ENCODE measurements at places on chromosomes 3 and 15.

- no peak for DNase-seq
Observed at GRCh38 chr15:59229453-59229852, 22.8 kb downstream of the LDHAL6B start.

GRCh38 chr3:150346981-150347863 lies 60.9 kb upstream of the TSC22D2 start:
- peak; percentile 70 for DNase-seq

DNA sequence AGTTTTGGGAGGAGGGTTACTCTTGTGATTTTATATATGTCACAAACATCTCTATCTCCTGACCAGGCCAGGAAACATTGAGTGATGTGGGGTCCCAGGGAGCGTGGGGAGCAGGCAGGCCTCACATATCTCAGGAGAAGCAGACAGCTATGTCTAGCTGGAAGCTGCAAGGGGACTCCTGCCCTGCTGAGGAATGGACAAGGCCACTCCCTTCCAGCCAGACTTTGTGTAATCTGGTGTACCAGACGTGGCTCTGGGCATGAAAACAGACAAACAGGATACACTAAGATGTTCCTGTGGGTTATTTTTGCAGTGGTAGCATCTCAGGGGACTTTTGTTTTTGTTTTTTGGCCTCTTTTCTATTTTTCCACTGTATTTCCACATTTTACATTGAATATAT lies 23.2 kb downstream of the CYP8B1 start:
- DNase-seq = no peak

DNA sequence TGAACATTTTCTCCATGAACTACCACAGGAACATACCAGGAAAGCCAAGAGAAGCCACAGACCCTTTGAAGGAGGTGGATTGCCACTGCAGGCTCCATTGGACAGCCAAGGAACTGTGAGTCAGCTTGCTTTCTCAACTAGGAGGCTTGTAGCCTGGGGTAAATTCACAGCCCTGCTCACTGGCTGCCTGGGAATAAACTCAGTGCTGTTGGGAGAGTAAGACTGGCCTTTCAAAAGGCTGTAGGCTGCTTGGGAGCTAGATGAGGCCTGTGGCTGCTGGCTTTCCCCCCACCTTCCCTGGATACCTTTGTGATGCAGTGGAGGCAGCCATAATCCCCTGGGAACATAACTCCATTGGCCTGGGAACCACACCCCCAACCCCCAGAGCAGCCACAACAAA lies 223.5 kb upstream of the RBMS3 start:
- DNase-seq = peak; percentile 89

- no peak for DNase-seq
Observed at GRCh38 chr15:39438799-39439592, 141.9 kb upstream of the THBS1 start.

DNA sequence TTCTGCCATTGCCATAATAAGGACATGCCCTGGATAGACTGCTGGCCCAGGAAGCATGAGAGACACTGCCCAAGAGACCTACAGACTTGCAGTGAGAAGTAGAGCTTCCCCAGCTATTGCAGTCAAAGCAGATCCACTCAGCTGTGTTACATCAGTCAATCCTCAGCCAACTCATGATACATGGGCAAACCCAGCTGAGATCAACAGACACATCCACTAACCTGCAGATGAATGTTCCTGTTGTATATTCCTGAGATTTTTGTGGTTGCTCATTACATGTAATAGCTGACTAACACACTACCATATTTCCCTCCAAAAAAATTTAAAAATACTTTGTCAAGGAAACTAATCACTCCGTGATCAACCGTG lies 68.6 kb downstream of the DCLK3 start:
- DNase-seq = peak; percentile 77

DNA sequence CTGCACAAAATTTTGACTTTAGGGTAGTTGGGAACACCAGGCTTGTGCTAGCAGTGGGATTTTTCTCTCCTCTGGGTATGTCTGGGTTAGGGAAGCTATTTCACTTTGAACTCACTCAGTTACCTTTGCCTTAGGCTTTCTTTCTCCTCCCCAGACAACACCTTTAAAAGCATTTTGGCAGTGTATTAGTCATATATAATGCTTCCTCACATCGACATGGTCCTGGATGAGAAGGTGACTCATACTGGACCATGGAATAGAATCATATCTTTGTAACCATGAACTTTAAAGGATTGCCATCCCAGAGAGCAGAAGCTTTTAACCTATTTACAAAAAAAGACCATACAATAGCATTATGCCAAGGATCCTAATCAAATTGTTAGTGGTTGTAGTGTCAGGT lies 2.7 kb downstream of the RYR3 start:
- no peak for DNase-seq

DNA sequence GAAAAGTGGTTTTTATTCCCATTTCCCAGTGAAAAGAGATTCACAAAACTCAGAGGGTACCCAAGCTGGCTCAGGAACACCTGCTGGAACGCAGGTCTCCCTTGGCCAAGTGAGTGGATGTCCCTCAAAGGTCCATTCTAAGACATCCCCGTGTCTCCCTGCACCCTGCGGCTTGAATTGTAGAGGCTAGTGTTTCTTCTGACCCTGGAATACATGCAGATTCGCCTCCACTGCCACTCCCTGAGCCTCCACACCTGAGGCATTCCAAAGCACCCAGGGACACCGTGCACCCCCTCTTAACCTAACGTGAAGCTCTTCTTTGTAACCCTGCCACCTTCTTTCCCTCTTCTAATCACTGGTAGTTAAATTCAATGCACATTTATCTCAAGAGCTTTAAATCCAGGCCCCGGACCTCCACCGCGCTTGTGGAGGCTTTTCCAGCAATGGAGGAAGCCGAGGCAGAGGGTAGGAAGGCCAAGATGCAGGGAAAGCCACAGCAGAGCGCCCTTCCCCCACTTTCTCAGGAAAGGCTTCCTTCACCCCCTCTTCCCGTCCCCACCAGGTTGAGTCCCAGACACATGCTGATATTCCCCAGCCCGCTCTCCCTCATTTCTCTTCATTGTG lies 590 bp upstream of the ITGA11 start:
- DNase-seq = no peak

GRCh38 chr3:15527031-15527459 lies 5.5 kb upstream of the COLQ start:
- no peak for DNase-seq

DNA sequence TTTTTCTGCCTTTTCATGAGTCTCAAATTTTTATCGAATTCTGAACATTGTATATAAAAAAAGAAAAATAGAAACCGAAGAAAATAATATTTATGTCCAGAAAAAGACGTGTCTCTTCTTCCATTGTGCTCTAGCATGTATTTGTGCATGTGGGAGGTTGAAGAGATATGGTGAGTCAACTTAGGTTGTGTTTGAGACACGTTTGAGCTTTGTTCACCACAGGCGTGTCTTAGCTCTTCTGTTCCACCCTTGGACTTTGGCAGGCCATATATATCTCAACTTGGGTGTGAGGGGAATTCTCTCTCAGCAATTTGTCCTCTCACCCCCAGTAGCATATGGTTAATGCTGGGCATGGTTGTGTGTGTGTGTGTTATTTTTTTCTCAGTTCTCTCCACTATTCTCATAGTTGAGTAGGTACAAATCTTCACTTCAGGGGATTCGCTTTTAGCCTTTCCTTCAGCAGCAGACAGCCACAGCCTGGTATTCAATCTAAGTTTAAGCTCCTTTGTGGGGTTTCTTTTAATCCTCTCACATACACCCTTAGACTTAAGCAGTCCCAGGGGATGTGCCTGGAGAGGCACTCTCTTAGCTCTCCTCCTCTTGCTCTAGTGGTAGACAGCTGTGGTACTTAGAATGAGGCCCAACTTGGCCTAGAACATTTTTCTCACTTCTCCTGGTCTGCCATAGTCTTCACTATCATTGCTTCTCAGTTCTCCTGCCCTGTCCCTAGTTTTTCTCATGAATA lies 286.5 kb upstream of the RBMS3 start:
- no peak for DNase-seq

DNA sequence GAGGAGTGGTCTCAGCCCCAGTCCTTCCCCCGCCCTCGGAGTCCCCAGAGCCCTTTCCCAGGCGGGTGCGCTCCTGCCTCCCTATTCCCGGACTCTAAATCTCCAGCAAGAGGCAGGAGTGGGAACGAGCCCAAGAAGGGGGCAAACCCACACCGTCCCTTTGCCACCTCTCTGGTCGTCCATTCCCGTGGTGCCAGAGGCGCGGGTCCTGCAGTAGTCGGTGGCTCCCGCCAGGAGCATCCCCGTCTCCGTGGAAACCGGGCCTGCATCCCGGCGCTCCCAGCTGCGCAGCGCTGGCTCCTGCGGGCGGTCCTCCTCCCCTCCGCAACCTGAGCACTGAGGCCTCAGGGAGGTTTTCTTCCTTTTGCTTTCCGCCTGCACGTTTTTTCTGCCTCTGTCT lies 44.8 kb downstream of the LHFPL4 start:
- no peak for DNase-seq

Data from EH (cell line).